ENCODE measurements at places on chromosomes 7 and 10.

GRCh38 chr7:4820405-4820966 is 41.3 kb downstream of the PAPOLB start:
- no peak for DNase-seq

DNA sequence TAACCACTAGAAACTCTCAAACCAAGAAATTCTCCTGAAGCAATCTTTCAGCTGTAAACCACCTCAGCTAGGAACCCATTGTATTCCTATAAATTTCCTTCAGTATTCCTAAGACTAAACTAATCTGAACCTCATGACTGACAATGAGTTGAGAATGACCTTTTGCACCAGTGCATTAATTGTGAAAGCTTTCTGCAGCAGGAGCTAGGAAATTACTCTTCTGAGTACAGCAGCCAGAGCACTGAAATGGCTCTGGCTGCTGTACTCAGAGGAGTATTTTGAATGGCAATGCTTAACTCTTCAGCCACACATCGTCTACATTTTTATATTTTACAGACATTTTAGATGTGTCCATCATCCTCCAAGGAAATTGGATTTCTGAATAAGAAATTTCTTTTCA is 109.7 kb downstream of the PCDH15 start:
- no peak for DNase-seq

GRCh38 chr10:93293999-93294398 is 188.1 kb downstream of the MYOF start:
- DNase-seq = no peak

GRCh38 chr7:138352570-138353461 is 107.2 kb upstream of the TRIM24 start:
- DNase-seq = no peak

- no peak for DNase-seq
These were observed 184.9 kb upstream of the ADCY1 start for GRCh38 chr7:45389073-45389872.

GRCh38 chr7:144391823-144392255 is 11.7 kb downstream of the NOBOX start:
- no peak for DNase-seq

DNA sequence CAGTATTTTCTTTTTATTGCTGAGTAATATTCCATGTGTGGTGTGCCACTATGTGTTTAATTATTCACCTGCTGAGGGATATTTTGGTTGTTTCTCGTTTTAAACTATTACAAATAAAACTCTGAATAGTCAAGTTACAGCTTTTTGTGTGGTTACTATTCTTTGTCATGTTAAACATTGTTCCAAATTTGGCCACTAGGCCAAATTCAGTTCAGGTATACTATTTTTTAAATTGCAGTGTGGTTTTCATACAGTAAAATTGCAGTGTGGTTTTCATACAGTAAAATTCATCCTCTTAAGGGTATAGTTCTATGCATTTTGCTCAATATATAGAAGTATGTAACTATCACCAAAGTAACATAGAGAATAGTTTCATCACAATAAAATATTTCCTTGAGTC is 97.4 kb upstream of the FAM3C start:
- DNase-seq = no peak

DNA sequence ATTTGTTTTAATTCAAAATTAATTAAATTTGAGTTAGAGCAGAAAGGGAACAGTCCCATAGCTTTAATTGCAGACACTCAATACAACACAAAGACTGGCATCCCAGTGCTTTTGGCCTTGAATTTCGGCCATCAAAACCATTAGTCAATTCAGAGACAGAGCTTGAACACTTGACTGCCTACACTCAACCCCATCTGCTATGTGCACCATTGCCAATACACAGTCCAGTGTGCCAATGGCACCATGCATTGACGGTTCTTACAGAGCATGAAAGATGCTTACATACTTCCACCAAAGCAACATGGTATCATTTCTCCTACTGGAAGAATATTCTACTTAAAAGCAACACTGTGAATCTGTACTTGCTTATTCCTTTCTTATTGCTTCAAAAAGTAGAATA is 43.6 kb upstream of the LRRTM3 start:
- DNase-seq = no peak

- no peak for DNase-seq
These were observed 3.7 kb upstream of the COL13A1 start for GRCh38 chr10:69797959-69798358.

GRCh38 chr10:48343921-48344598 is 37.6 kb downstream of the MAPK8 start:
- no peak for DNase-seq

- DNase-seq = no peak
These were observed 587 bp downstream of the HOXA10 start for GRCh38 chr7:27173511-27173955.

- DNase-seq = no peak
These were observed 430.5 kb upstream of the KLF6 start for GRCh38 chr10:4215485-4215884.

GRCh38 chr7:142799437-142799835 is 28.7 kb downstream of the PRSS2 start:
- peak; percentile 27 for DNase-seq

DNA sequence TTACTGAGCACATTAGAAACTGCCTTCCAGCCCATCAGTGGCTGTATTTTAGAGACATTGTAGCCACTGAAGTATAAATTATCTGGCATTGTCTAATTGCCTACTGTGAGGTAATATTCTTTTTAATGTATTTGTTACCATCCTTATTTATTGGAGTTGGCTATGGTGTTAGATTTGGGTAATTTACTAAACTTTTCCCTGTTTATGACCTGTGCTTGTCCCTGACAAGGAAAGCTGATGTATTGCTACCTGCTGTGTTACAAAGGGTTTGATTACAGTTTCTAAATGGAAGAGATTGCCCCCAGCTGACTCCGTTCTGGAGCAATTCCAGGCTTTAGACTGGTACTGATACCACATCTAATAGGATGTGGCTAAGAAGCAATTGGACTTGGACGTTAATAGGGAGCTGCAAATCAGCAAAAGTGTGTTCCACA is 12.3 kb upstream of the ASCC1 start:
- no peak for DNase-seq
